ENCODE measurements at places on chromosomes 11 and 22.

DNA sequence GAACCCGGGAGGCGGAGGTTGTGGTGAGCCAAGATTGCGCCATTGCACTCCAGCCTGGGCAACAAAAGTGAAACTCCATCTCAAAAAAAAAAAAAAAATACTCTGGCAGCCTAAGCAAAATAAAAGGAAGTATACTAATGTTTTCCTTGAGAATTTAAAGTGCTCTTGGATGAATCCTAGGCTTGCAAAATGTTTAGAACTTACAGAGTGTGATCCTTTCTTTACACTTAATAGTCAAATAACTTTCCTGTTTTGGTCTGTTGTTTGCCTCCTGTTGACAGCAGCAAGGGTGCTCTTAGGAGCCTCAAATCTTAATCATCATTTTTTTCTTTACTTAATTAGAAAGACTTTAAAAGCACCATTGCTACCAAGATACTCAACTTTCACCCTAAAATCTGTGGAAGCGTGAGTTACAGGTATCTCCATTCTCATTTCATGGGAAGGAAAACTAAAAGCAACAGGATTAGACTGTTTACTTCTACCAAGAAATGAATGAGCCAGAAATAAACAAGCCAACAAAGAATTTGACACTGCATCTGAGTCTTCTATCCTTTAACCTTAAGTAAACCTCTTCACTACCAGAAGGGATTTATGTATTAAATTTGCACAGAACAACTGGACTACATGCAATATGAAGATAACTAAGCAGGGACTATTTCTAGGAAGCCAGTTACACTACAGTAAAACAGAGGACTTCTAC lies 38.7 kb upstream of the CRTAM start:
- no peak for DNase-seq

GRCh38 chr11:10490398-10491241 lies 35.6 kb downstream of the AMPD3 start:
- no peak for DNase-seq

DNA sequence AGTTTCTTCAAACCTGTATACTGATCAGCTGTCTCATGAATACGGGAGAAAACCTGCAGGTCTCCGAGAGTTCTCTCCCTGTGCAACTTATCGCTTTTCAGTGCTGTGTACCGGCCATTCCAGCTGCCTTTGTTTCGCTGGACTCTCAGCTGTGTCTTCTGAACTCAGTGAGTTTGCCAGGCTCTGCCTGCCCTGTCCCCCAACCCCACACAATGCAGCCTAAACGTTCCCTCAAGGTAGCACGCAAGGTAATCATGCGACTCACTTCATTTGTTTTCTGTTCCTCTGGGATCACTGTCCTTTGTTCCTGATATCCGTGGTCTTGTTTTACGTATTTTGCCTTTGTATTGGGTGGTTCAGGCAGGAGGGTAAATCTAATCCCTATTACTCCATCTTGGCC lies 13.5 kb downstream of the RBM7 start:
- no peak for DNase-seq

DNA sequence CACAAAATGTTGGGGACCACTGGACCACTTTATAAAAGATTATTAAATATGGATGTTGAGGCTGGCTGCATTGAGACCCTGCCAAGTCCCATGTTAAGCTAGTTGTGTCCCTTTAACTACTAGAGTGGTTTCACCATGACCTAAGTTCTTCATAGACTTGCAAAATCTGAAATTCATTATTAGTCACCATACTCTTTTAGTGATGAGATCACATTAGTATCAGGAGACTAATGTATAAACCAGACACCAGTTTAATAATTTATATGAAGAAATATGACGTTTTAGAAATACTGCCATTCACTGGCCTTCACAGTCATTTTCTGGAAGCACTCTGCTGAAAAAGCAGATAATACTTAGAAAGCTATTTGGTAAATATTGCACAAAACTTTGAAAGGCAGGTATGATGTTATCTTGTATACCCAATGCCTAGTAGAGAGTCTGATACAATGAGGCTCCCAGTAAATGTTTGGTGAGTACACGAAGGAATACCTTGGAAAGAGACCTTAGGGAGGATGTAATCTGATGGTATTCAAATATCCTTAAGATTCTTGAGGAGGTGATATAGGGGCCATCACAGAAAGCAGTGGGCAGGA lies 728.2 kb upstream of the ANO5 start:
- no peak for DNase-seq

- no peak for DNase-seq
Observed at GRCh38 chr11:35523861-35524260, 1.6 kb downstream of the PAMR1 start.

DNA sequence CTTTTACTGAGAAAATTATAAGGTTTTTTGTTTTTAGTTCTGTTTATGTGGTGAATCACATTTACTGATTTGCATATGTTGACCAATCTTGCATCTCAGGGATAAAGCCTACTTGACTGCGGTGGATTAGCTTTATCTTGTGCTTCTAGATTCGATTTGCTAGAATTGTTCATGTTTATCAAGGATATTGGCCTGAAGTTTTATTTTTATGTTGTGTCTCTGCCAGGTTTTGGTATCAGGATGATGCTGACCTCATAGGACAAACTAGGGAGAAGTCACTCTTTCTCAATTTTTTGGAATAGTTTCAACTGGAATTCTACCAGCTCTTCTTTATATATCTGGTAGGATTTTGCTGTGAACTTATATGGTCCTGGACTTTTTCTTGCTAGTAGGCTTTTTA lies 504.8 kb downstream of the ETS1 start:
- no peak for DNase-seq

GRCh38 chr11:116976941-116977570 lies 121.2 kb downstream of the SIK3 start:
- no peak for DNase-seq

GRCh38 chr11:58928107-58928499 lies 11.2 kb upstream of the GLYATL1 start:
- DNase-seq = no peak

DNA sequence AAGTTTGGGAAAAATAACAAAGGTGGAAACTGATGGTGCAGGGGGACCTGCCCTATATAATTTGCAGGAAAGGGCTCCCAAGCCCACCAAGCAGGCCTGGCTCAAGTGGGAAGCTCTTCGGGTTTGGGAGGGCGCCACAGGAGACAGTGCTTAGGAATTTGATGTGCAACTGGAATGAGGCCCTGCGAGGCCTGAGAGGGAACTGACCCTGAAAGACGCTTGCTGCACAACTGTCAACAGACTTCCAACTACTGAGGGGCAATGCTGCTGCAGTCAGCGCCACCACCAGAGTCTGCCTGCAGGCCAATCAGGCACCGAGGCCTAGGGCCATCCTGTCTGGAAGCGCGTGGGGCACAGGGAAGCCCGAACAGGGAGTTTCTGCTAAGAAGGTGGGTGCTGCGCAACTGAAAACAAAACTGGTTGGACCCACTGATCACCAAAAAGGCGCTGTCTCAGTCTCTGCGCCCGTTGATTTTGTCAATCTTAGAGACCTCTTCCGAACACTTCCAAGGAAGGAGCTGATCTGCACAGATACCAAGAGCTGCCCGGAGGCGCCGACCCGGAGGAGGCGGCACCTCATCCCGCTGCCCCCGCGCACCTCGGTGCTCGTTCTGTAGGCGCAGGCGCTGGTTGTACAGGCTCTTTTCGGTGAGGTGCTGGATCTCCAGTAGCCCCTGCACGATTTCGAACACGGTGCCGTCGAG lies 667 bp downstream of the DGCR6L start:
- no peak for DNase-seq

- DNase-seq = no peak
Observed at GRCh38 chr22:35126993-35127392, 61.0 kb downstream of the ISX start.

- no peak for DNase-seq
Observed at GRCh38 chr11:126658306-126659056, 303.0 kb downstream of the ST3GAL4 start.

DNA sequence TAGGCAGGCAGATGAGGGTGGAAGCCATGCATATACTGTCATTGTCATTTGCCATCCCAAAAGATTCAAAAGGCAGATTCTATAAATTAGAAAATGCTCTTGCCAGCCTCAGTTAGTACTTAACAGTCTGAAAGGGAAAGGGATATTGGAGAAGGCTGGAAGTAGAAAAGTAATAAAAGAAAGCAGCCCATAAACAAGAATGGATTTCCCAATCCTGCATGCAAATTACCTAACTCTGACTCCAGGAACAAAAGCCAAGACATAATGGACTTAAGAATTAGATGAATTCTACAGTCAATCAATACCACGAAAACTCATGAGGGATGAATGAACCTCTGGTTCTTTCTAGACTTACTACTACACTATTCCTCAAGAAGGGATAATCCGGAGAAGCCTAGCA lies 5.9 kb downstream of the PAK1 start:
- no peak for DNase-seq

DNA sequence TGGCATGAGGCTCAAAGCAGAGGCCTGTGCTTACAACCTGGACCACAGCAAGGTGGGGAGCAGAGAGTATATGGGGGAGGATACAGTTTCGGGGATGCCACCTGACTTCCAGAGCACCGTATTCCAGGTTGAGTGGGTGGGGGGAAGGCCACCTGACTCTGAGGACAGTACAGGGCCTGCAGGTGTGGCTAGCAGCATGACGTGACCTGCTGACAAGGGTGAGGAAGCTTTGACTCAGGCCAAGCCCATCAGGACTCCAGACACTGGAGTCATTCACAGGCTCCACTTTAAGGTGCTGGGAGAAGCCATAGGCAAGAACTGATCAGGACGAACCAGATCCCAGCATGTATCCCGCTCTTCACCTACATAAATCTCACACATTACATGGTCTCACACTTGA lies 34.6 kb upstream of the CRTAM start:
- DNase-seq = no peak

GRCh38 chr11:115345840-115346239 lies 158.4 kb downstream of the CADM1 start:
- no peak for DNase-seq

DNA sequence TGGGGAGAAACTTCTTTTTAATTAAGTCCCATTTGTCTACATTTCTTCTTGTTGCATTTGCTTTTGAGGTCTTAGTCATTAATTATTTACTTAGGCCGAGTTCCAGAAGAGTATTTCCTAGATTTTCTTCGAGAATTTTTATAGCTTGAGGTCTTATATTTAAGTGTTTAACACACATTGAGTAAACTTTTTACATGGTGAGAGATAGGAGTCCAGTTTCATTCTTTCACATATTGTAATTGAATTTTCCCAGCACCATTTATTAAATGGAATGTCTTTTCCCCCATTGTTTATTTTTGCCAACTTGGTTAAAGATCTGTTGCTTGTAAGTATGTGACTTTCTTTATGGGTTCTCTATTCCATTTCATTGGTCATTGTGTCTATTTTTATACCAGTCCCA lies 1344.0 kb upstream of the RAG2 start:
- no peak for DNase-seq

DNA sequence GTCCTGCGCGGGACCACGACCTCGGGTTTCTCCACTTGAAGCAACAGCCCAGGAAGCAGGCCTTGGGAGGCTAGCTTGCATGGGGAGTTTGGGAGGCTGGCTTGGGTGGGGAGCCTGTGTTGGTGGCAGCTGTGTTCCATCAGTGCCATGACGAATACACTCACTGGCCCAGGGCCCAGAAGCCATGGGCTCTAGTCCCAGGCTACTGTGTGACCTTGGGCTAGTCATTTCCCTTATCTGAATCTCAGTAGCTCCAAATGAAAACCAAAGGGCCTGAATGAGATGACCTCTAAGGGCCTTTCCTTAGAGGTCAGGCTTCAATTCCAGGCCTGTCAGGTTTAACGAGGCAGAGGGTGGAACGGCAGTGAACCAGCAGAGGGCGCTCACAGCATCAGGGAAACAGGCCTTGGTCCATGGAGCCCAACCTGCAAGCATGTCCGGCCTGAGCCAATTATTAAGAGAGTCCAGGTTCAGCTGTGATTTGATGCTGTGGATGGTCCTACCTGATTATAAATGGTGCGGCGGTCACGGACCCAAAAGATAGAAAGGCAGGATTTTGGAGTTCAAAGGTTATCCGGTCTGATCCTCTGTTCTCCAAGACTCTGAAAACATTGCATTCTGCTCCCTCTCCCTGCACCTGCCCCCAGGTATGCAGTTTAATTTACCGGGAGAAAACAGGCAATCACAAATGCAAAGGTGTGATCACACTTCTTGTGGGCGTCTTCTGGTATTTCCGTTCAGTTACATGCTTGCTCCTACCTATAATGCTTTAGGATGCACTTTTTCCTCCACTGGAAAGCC lies 15.9 kb downstream of the PTPN5 start:
- peak; percentile 31 for DNase-seq

- DNase-seq = no peak
Observed at GRCh38 chr11:56988614-56989013, at the start of gene OR5AK2. OR5AK2 (plus strand) TSS chr11:56988914; CDS start chr11:56988914, 0 bp downstream.

DNA sequence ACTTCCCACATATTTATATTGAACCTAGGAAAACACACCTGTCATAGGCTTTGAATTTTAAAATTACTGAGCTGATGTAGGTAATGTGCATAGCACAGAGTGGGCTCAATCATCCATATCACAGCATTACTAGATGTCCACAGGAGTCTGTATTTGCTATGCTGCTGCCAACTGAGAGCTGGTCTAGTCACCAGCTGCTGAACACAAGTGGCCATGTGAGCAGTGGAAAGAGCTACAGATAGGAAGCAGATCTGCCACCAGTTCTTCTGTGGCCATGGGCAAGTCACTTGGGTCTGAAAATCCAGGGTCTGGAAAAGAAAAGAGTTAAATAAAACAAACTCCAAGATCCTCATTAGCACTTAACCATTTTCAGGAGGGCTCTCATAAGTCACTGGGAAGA lies 91.8 kb downstream of the APIP start:
- no peak for DNase-seq

DNA sequence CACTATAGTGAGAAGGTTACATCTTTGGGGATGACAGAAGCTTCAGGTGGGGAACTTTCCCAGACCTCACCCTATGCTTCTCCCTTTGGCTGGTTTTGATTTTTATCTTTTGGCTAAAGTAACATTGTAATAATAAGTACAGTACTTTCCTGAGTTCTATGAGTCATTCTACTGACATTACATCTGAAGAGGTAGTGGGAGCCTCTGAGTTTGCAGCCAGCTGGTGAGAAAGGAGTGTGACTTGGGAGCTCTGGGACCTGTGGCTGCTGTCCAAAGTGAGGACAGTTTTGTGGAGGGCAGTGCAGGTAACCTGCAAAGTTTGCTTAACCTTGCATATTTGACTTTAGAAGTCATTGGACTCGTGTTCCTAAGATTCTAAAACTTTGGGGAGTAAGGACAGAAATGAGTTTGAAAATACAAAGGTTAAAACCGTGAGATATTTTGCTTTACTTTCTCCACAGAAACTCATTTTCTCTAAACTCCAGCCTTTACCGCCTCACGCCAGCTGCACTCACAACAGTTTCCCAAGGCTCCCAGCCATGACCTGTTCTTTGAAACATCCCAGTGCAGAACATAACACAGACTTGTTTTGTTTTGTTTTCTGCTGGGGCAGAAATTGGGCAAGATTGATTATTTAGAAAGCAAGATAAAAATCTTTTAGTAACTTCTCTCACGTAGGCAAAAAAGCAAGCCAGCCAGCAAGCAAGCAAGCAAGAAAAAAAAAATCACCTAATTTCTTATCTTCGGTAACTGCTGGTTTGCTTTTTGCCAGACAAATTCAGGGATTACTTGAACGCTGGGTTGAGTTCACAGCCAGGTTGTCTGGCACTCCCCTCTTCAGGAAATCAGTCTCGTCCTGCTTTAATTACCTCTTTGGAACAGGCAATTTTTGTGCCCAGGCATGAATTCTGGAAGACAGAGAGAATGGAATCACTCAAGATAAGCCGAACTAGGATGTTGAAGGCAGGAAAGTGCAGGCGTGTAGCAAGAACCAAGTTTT lies 478.3 kb upstream of the ISX start:
- no peak for DNase-seq
